ENCODE measurements at places on chromosomes 1 and 21.
A peak's percentile ranks its signal among the peaks of the same experiment; 100 is the strongest.

DNA sequence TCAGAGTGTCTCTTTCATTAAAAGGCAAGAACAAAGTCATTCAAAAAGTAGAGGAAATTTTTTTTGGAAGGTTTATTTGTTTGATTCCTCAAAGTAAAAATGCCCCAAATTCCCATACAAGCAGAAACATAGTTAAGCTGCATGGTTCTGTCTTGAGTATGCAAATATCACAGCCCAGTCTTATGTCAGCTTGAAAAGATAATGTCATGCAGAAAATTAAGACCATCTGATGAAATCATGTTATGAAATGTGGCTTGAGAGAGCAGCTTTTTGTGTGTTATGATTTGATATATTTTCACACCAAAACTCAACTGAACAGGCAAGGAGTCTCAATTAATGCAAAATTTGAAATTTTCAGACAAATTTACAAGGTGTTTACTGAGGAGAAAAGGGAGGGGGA is 411.0 kb downstream of the LMO4 start:
- no peak for DNase-seq

DNA sequence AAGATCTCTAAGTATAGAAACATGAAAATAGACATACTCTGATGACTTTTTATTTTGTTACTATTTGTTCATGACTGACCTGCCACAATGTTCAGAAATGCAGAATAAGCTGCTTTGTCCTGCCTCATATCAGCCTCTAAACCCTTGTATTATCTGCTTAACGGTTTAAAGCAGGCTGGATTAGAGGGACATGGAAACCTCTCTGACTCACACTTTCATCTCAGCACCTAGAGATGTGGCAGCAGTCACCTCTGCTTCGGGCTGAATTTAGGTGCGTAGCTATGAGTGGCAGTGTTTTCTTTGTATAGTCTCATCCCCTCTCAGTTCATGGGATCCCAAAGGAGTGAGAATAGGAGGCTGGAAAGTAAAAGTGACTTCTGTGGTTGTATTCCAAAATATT is 255.4 kb downstream of the RGS7 start:
- no peak for DNase-seq

DNA sequence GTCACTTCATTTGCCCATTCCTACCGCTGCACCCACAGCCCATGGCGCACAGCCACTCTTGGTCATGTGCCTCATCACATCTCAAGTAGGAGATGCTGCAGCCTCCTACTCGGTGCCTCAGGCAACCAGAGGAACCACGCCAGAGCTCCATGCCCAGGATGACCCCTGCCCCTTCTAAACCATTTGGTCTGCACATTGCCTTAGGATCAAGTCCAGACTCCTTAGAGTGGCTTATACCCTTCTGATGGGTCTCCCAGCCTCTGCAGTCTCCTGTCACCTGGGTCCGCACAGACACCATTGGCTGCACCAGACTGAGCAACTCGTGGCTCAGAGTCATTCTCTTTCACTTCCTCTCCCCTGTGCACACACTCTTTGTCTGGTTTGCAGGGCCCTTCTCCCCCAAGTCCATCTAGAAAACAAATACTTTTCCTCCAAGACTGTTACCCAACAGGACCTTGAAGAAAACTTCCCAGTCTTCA is 2.2 kb upstream of the ADORA3 start:
- no peak for DNase-seq

DNA sequence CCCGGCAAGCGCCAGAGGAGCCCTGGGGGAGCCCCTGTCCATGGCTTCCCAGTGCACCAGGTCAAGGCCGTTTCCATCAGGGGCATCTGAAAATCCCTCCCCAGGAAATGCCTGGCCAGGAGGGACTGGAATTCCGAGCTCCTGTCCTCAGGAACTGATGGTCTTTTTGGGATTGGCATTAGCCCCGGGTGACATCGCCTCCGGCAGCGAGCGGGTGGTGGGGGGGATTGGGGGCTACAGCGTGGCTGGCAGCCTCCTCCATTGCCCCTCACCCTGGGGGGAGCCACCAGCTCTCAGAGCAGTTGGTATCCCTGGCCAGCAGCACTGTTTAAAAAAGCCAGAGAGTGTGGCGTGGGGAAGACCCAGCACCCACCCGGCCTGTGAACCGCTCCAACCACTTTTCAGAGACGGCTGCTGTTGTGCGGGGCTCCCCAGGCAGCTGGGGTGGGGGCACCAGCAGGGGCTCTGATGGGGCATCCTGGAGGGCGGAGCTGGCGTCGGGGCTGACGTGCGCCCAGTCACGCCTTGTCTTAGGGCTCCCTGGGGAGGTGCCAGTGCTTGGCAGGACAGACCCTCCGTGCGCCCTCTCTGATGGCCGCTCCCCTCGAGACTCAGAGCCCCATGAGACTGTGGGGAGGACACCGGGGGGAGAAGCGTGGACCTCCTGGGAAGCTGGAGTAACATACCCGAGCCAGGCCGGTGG is 62.9 kb upstream of the TTC34 start:
- peak; percentile 10 for DNase-seq

DNA sequence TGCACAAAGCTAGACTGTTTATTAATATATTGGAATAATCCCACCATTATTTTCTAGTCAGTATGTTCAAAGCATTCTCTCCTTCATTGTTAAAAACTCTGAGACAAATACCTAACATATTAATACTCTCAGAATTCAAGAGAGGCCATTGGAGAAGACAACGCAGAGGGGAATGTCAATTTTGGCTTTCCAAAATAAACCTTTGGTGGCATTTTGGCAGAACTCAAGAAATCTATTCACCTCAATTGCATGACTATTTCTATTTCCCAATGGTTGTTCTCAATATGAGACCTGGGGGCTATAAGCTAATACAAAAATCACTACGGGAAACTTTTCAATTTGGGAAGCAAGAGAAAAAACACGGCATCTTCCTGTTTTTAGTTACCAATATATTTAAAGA is 58.5 kb downstream of the RUSC1 start:
- DNase-seq: no peak

DNA sequence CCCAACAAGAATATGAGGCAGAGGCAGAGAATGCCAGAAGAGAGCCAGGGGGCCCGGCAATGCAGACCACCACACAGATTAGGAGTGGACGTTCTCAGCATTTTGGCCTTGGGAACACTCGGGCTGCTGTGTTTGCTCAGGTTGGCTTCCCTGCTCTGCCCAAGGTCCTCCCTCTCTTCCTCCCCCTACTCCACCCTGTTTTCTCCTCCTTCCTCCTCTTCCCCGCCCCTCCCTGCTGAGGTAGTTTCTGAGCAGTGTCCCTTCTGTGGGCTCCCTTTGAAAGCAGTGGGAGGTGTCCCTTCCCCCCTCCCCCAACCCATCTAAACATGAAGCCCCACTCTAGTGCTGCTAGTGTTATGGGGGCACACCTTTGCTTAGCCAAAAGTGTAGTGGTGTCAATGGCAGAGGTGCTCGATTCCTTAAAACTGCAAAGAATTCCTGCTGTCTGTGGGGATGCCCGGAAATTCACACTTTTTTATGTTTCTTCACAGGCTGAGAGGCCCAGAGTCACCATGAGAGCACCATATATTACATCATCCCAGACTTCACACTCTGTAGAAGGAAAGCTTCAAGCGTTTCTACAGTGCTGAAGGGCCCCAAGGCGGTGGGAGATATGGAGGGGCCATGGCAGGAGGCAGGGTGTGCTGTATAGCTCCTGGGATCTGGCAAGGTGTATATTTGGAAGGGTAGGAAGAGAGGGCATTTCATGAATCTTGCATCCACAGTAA is at the start of gene HHIPL2:
Gene HHIPL2, minus strand, starts transcription at position 161 of the 728 bp plus-strand sequence. Its CDS starts 60 bp downstream, at position 101.
- no peak for DNase-seq

- no peak for DNase-seq
Measured at GRCh38 chr1:114368560-114369255, 142.3 kb downstream of the TRIM33 start.

DNA sequence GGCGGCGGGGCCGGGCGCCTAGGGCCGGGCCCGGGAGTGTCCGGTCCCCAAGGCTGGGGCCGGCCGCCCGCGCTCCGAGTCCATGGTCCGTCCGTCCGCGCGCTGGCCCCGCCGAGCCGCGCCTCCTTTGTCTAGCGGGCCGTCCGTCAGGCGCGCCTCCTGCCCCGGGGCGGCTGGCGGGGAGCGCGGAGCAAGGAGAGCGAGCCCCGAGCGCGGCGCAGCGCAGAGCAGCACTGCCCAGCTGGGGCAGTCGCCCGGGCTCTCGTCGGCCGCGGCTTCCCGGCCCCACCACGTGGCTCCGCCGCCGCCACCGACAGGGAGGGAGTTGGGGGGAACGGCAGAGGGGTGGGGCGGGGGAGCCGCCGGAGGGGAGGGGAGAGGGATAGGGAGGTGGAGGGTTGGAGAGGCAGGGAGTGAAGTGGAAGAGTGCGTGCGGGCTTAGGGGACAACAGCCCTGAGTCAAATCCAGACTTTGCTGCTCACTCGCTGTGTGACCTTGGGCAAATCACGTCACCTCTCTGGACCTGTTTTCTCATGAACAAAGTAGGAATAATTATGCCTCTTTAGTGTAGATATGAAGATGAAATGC is at the start of gene NKAIN1:
Gene NKAIN1, minus strand, starts transcription at position 235 of the 589 bp plus-strand sequence. CDS start 340 bp downstream, outside the sequence.
- peak; percentile 42 for DNase-seq

- DNase-seq: peak; percentile 39
Measured at GRCh38 chr1:7784492-7785071, 491 bp downstream of the PER3 start.

- DNase-seq: no peak
Measured at GRCh38 chr1:81345110-81345509, 455.6 kb upstream of the ADGRL2 start.

- DNase-seq: no peak
Measured at GRCh38 chr1:234954613-234955012, 174.0 kb downstream of the TOMM20 start.

DNA sequence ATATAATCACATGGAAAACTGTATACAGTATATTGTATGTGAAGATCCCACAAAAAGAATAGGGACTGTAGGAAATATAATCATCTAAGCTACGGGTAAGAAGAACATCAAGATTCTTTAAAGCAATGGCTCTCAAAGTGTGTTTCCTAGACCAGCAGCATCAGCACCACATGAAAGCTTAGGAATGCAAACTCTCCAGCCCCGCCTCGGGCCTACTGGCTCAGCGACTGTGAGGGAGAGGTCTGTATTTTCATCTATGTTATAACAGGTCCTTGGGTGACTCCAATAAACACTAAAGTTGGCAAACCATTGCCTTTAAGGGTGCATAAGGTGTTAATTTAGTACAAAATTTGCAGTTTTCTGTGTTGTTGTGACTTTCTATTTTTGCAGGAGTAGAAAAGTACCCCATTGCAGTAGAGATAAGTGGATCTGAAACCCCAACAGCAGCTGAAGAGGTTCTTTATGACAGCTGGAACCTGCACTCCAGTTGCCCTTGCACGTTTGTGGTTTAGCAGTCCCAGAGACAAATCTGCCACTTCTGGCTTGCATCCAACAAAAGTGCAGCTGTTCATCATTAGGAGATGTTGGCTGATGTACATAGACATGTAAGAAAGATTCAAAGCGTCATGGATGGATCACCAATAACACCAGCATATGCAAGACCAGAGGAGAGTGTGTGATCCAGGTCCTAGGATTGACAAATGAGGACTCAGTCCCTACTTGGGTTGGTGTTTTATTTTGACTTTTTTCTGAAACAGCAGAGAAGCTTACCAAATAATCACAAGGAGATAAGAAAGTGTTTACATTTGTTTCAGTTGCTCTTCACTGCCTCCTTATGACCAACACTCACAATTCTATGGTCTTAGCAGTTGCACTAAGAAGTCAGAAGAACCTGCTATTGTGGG is 15.9 kb upstream of the IFNAR1 start:
- peak; percentile 84 for DNase-seq

DNA sequence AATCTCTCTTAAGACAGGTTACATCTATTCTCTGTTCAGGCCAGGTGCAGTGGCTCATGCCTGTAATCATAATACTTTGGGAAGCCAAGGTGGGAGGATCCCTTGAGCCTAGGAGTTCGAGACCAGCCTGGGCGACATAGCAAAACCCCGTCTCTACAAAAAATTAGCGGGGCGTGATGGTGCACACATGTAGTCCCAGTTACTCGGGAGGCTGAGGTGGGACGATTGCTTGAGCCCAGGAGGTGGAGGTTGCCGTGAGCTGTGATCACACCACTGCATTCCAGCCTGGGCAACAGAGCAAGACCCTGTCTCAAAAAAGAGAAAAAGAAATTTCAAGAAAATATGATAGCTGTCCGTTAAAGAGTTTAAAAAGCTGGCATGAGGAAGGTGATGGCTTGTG is 43.0 kb downstream of the UBE4B start:
- no peak for DNase-seq

GRCh38 chr1:231395076-231395997 is 26.8 kb downstream of the EGLN1 start:
- DNase-seq: peak; percentile 49

- DNase-seq: no peak
Measured at GRCh38 chr1:110387048-110387754, 3.6 kb downstream of the SLC16A4 start.

DNA sequence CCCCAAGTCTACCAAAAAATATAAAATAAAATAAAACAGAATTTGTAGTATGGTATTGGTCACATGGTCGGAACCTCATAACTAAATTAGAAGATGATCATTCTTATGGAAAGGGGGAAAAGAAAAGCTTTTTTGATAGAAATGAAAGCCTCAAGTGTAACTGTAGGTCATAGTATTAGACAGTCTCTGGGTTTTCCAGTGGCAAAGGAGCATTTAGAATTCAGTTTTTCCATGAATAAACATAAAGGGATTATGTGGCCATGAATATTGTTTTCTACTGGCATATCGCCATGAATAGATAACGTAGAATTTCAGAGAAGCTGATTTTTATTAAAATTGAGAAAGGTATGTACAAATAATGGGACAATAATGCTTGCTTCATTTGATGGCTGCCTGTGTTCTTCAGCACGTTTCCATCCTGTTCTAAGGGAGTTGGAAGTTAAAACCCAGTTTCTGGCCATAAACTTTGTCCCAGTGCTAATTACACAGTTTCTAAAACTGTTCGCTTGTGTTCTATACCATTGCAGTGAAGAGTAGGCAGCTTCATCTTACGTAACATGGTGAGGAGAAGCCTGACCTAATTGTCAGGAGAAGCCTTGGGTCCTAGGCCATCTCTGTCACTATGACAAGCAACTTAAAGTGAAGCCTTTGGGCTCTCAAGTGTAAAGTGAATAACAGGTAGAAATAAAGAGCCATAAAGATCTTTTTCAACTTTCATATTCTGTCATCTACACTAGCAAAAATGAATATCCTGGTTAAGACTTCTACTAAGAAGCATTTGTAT is 70.5 kb upstream of the PGD start:
- DNase-seq: no peak

DNA sequence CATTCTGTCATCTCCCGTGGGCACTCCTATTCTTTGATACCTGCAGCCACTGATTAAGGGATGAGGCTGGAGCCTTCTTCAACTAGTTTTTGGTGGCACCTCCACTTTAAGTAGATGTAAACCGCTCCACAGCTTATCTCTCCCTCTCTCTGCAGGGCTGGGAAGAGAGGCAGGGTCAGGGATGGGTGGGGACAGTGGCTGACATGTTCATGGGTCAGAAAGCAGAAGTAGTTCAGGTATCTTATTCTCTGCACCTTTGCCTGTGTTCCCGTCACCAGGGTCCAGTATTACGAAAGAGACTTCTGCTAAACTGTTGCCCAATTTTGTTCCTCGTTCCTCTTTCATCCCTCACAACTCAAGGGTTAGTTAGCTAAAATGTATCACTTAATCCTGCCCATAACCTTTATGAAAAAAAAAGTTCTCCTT is 51.7 kb upstream of the EDEM3 start:
- no peak for DNase-seq

- no peak for DNase-seq
Measured at GRCh38 chr1:107897438-107898345, 67.3 kb downstream of the VAV3 start.

- DNase-seq: no peak
Measured at GRCh38 chr1:27445177-27445936, 44.6 kb downstream of the WASF2 start.
